MCF 10A (cell line): ENCODE measurements at places on chromosomes 6 and 20.

DNA sequence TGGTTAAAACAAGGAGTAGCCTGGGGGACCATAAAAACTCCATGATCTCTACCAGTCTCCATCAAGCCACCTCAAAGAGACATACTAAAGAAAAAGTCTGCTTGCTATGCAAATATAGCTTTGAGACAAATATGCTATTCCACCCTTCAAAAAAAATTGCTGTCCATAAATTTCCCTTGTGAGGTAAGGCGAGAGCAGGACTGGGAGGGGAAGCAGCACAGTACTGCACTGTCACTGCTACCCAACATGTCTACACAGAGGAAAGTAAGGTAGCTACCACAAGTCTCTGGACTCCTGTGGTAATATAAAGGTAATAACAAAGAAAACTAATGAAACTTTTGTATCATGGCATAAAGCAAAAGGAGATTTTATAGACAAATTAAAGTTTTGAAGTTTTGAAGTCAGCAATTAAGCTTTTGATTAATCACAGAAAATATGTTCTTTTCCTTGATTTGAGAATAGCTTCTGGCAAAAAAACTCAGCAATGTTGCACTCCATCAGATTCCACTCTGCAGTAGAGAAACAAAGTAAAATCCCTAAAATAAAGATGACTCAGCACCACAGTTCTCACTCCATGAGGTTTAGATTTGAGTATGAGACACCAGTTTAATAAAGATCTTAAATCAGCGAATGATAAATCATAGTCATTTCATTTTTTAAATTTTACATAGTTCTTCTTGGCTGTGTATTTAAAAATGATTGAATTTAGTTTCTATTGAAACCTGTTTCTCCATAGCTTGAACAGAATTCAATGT, 602.4 kb downstream of the COL12A1 start:
- DNase-seq = no peak

- no peak for DNase-seq
Measured at GRCh38 chr20:11905460-11906179, 12.1 kb upstream of the BTBD3 start.

- no peak for DNase-seq
Measured at GRCh38 chr6:17311595-17312311, 30.6 kb downstream of the RBM24 start.

DNA sequence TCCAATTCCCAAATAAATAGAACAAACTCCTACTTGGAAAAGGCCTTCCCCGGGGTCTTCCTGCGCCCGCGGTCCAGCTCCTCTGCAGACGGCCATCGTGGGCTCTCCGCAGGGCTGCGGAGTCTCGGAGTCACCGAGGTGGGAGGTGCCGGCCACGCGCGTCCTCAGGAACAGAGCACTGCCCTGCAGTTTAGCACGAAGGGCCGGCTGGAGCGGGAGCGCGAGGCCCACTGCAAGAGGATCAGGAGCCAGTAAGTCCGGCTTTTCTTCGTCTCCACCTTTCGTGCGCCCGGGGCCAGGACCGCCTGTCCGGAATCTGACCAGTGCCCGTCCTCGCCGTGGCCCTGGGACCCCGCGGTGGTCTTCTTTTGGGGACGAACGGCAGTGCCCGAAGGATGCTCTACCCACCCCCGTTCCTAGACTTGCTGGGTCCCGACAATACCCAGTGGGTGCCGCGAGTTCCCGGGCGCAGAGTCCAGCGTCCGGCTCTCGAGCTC, 1.4 kb downstream of the BHLHE23 start:
- DNase-seq = no peak

DNA sequence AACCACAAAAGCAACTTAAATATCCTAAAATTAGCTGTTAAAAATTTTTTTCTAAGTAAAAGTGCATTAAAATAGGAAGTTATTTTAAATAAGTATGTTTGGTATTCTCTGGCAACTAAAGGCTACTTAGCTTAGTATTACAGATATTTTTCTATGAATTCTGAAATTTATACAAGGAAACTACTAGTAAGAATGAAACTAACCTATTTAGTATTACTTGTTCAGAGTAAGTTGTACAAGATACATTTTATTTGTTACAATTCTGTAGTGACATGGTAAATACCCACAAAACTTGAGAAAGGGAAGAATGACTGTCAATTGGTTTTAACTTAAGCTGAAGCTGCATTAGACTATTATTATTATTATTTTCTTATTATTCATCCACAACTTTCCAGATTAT, 6.5 kb downstream of the PHIP start:
- DNase-seq = no peak

- DNase-seq = no peak
Measured at GRCh38 chr6:971981-972640, 279.2 kb upstream of the EXOC2 start.

- DNase-seq = no peak
Measured at GRCh38 chr6:10552270-10552810, 31.2 kb downstream of the GCNT2 start.

GRCh38 chr6:133989525-133989924, 36.5 kb downstream of the TBPL1 start:
- no peak for DNase-seq

DNA sequence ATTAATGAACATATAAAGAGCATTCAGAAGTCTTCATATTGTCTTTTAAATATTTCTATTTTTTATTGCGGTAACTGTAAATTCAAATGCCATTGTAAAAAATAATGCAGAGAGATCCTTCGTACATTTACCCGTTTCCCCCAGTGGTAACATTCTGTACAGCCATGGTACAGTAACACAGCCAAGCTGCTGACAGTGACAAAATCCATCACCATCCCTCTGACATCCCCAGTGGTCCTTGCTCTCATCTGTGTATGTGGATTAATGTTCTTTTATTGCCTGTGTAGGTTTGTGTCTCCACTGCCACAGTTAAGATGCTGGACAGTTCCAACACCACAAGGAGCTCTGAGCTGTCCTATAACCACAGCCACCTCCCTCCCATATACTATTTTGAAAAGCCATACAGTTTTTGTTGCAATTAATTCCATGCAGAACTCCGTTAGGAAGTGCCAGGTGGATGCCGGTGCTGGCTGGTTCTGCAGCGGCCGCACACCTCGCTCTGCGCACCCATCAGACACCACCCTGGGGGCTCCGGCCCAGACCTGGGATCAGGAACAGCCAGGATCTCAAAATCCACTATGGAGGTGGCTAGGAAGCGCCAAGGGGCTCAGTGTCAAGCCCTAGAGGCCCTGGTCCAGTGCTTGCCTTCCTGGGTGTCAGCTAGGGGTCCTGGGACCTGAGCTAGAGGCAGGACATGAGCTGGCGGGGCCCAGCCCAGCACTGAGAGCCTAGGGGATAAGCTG, 93.1 kb upstream of the PMEPA1 start:
- DNase-seq = no peak

GRCh38 chr6:54254886-54255285, 53.4 kb upstream of the TINAG start:
- DNase-seq = no peak

DNA sequence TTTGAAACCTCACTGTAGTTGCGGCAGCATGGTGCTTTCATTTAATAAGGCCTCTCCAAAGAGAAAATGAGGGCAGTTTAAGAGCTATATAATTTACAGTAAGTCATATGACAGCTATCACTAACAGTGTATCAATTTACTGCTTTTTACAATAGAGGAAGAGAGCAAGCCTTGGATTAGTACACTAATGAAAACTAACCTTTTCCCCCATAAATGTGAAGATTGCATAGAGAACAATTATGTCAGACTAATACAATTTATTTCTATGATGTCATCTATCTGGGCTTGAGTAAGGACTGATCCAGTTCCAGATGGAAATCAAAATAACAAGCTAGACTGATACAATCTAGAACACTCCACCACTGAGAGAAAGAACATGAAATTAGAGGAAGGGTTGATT, 78.1 kb upstream of the FAM83B start:
- DNase-seq = no peak

DNA sequence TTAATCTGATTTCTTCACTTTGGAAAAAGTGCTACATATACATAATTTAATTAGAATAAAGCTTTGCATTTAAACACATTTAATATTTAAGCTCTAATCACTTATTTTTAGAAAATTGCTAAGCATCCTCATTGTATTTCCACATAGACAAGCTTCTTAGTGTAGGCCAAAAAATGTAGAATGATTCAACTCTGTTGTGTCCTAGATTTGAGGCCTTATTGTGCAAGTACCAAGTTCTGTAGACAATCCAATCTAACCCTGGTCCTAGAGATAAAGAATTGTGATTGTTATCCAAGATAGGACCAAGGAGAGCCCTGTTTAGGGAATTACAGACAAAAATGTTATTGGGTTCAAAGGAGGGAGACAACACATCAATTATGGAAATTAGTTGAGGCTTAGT, 27.6 kb downstream of the MRAP2 start:
- DNase-seq = no peak
